ENCODE measurements at places on chromosomes 11 and 22.

GRCh38 chr22:25404556-25404927, 159.9 kb upstream of the GRK3 start:
- no peak for DNase-seq

DNA sequence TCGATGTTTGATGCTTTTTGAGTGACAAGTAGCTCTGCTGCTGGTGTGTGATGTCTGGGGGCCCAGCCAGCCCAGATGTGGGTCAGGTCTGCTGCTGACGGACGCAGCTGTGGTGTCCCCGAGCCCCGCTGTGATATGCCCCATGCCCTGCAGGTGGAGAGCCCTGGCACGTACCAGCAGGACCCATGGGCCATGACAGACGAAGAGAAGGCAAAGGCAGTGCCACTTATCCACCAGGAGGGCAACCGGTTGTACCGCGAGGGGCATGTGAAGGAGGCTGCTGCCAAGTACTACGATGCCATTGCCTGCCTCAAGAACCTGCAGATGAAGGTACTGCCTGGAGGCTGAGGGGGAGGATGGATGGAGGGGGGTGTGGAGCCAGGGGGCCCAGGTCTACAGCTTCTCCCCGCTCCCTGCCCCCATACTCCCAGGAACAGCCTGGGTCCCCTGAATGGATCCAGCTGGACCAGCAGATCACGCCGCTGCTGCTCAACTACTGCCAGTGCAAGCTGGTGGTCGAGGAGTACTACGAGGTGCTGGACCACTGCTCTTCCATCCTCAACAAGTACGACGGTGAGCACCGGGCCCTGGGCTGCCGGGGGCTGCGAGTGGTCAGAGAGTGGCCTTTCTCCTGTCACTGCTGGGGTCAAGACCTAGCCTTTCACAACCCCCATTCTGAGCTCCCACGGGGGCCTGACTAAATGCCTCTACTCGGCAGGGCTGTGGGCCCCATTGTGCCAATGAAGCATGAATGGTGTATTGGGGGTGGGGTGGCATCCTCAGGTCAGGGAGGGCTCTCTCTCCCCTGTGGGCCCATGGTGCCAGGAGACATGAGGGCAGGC, 7.3 kb downstream of the AIP start:
- DNase-seq = no peak

- no peak for DNase-seq
Measured at GRCh38 chr11:96017856-96018255, 93.9 kb upstream of the MTMR2 start.

DNA sequence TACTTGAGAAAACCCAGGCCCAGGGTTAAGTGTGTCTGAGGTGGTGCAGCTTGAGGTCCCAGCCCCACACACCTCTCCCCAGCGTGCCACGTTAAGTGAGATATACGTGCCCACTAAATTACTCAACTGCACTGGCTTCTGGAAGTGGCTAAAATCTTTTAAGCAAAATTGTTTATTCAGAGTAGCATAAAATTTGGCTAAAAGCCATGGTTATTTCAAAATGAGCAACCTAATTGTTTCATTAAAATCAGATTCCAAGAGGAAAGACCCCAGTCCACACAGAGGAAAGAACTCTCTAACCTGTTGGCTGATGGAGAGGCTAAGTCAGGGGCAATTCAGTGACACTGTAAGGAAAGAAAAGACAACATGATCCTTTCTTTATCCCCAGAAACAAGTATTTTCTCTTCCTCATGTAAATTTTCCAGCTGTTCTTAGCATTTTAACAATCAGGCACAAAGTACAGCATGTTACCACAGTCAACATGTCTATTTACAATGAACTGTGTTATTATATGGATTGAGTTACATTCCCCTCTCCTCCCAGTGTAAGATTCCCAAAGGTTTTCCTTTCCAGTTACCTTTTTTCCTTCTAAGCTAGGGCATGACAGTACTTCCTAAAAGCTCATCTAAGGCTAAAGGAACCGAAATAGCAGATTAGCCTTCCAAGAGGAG, 26.6 kb downstream of the NUP50 start:
- DNase-seq = no peak

GRCh38 chr11:72793425-72794367, at the start of gene STARD10:
Gene STARD10 (minus strand): TSS chr11:72794047. CDS start chr11:72781181, 12,866 bp downstream.
- peak; percentile 90 for DNase-seq

GRCh38 chr22:23745791-23746190, 5.1 kb downstream of the ZNF70 start:
- no peak for DNase-seq

GRCh38 chr11:31628111-31628510, 118.5 kb downstream of the ELP4 start:
- DNase-seq = no peak

DNA sequence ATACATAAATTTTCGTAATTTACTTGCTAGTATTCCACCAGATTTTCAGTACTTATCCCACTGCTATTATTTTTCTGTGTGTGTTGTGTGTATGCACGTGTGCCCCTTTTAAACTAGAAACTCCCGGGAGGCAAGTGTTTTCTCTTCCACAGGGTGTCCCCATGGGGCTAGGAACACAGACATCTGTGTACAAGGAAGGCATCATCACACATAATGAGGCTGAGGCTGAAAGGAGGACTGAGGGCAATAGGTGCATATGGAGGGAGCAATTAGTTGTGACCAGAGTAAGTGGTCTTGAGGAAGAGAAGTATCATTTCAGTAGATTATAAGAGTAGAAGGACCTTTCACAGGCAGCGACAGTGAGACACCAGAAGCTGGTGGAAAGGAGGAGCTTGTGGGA, 2.1 kb upstream of the DPAGT1 start:
- peak; percentile 42 for DNase-seq

- DNase-seq = no peak
Measured at GRCh38 chr11:59556917-59557348, 45.6 kb downstream of the OR4D9 start.

- no peak for DNase-seq
Measured at GRCh38 chr11:73963861-73964260, 13.0 kb downstream of the DNAJB13 start.

DNA sequence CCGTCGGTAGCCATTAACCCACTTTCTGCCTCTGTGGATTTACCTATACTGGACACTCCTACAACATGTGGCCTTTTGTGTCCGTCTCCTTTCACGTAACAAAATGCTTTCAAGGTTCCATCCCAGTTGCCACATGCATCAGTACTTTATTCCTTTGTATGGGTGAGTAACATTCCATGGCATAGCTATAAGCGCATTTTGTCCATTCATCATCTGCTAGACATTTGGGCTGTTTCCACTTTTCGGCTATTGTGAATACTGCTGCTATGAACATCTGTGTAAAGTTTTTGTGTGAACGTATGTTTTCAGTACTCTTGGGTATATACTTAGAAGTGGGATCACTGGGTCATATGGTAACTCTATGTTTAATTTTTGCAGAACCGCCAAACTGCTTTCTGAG, 257.2 kb downstream of the ST3GAL4 start:
- DNase-seq = no peak

GRCh38 chr11:19954899-19955298, 205.4 kb downstream of the DBX1 start:
- DNase-seq = no peak

DNA sequence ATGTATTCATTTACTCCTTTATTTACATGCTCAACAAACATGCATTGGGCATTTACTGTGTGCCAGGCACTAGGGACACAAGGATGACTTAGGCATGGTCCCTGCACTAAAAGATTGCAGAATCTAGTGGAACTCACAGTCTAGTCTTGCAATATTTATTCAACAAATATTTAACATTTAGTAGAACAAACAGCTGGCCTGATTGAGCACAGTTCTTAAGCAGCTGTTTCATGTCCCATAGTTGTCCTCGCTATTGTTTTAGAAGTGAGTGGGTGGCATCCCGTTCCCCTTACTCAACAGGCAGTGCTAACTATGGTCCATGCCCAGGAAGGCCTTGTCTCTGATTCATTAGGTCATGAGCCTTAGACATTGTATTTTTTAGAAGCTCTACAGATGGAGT, 459.9 kb upstream of the CADM1 start:
- DNase-seq = no peak

DNA sequence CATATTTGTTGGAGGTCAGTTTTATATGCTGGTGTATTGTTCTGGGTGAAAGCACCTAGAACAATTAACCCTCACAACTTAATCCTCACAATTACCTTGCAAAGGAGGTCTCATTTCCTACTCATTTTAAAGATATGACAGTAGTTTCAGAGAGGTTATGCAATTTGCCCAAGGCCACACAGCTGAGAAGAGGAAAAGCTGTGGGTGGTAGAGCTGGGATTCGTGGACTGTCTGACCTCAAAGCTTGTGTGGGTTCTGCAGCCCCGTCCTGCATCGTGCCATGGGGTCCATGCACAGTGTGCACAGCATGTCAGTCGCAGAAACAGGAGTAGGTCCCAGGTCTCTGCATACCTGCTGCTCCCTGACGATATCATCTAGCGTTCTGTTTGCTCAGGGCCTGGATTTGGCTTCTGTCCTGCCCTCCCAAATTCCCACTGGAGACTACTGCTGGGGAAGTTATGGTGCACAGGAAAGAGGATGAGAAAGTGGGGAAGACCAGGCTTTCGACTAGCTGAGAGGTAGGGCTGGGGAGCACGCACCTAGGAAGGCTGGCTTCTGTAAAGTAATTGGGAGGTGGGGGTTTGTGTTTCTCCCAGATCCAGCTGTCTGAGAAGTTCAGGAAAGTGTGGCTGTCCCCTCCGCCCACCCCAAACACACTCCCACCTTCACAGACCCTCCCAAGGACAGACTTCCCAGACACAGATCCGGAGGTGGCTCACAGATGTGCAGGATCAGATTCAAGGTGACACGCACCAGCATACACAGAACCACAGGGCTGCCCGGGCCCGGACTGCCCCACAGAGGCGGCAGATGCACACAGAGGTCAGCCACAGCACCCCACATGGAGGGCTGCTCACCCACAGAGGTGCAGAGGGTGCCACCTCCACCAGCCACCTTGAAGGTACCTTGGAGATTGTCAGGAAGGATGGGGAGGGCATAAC, 2.0 kb downstream of the BACE1 start:
- DNase-seq = no peak

- DNase-seq = no peak
Measured at GRCh38 chr22:32103658-32104315, 55.3 kb downstream of the C22orf42 start.

DNA sequence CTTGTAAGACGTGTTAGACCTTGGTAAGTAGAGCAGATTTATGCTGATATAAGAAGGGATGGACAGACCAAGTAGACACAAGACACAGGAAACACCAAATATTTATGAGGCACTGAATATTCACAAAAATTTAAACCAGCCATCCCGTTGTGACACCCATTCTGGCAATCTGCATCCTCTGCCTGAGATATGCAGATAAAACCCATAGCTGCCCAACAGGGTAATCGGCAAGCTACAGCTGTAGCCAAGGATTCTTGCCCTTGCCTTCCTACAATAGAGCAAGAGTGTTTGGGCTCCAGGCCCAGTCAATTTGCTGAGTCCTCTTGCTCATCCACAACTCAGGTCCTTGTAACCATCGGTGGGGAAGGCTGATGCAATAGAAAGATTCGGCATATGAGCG, 18.5 kb upstream of the MPZL2 start:
- no peak for DNase-seq

GRCh38 chr22:32661737-32662586, 139.5 kb upstream of the TIMP3 start:
- DNase-seq = no peak

- no peak for DNase-seq
Measured at GRCh38 chr11:12200991-12201985, 90.9 kb downstream of the MICAL2 start.

DNA sequence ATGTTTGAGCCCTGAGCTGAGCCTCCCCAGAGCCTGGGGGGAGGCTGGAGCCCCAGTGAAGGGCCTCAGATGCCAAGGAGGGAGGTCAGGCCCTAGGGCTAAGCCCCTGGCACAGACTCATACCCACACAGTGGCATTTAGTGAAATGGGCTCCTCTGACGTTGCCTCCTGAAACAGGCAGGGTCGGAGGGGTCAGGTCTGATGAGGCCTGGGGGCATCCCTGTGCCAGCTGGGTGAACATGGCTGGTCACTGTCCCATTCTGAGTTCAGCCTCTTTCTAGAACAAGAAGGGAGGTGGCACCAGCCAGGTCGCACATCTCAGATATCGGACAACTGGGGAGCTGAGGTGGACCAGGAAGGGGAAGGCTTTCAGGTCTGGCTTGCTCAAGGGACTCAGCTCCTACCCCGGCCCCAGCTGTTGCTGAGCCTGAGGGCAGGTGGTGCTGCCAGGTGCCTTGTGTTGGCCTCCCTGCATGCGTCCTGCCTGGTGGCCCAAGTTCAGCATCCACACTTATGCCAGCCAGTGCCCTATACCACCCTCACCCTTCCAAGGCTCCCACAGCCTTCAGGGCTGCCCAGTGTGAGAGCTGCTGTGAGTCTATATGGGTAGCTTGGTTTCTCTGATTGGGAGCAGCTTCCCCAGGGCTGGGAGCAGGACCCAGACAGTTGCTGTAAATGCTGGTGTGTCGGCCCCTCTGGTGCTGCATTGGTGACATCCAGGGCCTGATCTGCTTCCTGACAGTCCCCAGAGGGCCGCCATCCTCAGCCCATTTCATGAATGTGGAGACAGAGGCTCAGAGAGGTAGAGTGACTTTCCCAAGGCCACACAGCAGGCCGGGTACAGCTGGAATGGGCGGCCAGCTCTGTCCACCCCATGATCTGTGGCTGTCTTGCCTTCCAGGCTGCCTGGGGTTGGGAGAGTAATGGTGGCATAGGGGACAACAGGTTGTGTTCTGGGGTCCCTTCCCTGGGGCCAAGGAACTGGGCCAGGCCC, 32.8 kb upstream of the PPARA start:
- no peak for DNase-seq

DNA sequence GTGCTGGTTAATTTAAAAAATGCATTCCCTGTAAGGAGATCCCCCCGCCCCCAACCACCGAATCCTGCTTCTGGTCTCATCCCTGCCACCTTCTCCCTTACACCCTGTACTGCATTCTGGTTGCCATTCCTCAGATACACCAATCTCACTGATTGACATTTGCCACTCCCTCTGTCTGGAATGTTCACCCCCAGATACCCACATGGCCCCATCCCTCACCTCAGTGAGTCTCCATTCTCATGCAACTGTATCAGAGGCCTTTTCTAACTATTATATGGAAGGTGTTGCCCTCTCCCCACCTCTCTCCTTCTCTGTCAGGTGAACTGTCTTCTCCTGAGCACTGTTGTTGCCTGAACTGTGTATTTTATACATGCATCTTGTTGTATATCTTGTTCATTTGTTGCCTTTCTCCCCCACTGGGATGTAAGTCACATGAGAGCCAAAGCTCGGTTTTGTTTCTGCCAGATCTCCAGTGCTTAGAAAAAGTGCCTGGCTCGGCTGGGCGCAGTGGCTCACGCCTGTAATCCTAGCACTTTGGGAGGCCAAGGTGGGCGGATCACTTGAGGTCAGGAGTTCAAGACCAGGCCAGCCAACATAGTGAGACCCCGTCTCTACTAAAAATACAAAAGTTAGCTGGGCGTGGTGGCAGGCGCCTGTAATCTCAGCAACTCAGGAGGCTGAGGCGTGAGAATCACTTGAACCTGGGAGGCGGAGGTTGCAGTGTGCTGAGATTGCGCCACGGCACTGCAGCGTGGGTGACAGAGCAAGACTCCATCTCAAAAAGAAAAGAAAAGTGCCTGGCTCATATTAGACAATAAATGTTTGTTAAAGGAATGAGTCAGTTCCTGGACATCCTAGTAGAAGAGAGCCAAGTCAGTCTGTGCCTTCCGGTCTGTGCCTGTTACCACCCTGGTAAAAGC, 61.0 kb downstream of the TNRC6B start:
- no peak for DNase-seq

GRCh38 chr11:30244265-30244664, 13.5 kb downstream of the FSHB start:
- DNase-seq = no peak

- no peak for DNase-seq
Measured at GRCh38 chr11:9530020-9530621, 43.3 kb upstream of the WEE1 start.

Measured in NCI-H2107 (cell line).